ENCODE measurements at places on chromosomes 2 and 18.

DNA sequence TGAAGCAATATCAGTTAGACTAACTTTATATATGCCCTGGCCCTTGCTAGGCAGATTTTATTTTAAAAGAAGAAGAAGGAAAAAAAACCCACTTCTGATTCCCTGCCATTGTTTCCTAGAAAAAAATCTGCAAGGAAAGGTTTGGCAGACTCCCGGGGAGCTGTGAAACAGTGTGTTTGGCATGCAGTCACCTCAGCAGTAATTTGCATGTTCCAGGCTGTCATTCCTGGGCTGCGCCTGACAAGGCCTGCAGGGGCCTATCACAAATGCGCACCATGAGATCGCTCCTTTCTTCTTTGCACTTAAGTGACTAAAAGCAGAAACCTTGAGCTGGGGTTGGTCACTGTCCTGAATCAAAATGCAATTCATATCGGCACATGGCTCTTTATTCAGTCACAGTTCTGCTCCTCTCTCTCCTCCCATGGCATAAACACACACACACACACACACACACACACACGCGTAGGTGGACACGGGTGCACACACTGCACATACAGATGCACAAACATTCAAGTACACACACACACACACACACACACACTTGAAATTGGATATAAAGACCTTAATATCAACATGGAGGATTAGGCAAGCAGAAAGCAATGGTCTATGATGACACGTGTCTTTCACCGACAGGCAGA is 172.8 kb downstream of the MYT1L start:
- DNase-seq, result no peak

DNA sequence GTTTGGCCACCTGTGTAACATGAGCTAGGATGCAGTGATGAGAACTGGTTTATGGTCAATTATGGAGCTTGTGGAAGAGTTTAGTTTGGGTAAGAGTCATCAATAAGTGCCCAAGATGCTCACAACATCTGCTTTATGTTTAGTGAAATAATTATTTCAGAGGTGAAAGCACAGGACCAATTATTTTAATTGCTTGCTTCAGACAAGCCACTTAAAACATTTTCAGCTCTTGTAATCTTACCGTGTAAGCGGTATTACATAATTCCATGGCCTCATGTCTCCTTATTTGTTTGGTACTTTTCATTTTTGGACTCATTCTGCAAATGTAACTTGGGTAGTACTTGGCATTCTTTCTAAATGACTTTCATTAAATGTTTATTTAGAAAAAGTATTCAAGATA is 5.4 kb downstream of the B3GNT2 start:
- DNase-seq, result no peak

DNA sequence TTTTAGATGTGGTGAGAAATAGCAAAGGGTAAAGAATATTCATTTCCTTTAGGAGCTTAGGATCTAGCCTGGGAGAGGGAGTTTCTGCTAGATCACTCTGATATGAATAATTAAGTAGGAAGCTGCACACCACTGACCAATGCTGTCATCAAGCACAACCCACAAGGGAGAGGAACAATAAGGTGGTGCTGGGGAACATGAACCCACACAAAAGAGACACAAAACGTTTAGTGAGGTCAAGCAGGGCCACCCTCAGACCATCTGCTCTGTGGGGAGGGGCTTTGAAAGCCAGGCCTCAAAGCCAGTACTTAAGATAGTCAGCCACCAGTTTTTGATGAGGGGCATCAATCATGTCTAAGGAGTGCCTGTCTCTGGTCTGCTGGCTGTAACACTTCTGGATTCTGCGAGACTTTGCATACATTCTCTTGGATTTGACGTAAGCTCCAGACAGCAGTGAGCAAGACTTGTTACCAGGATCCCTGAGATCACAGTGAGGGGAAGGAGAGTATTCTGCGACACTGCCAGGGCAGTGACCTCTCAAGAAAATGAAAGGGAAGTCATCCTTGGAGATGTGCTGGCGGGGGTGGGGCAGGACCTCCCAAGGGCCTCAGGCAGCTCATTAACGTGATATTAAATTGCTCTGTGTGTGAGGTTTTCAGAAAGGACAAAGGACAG is 127.0 kb downstream of the CCBE1 start:
- DNase-seq, result no peak

DNA sequence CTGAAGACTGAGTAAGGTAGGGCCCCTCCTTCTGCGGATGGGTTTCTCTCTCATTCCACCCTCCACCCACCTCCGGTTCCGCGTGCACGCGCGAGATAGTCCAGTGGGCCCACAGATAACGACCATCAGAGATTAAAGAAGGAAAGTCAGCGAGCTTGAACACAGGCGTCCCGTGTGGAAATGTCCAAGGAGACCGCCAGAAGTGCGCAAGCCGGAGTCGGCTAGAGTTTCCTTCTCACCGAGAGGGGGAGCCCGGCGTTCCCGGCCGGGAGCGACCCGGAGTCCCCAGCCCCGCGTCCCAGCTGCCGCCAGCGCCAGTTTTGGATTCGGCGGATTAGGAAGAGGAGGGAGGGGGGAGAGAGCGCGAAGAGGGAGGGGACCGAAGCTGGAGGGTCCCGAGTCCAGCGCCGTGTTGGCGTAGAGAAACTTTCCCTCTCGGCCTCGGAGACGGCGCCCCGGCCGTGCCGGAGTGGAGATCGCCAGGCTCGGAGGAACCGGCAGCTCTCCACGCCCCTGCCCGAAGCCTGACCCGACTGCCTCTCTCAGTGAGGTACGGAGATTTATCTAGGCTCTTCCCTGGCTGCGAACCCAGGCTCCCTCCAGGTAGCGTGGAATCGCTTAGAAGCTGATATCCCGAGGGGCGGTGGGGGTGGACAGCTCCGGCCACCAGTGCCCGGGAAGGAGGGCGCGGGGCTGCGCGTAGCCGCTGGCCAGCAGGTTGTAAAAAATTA is at the start of gene GULP1:
Gene GULP1, plus strand, starts transcription at position 258 of the 731 bp plus-strand sequence. CDS start 185,829 bp downstream, outside the sequence.
- peak; percentile 84 for DNase-seq

- no peak for DNase-seq
Observed at GRCh38 chr18:60350941-60351340, 21.6 kb downstream of the MC4R start.

DNA sequence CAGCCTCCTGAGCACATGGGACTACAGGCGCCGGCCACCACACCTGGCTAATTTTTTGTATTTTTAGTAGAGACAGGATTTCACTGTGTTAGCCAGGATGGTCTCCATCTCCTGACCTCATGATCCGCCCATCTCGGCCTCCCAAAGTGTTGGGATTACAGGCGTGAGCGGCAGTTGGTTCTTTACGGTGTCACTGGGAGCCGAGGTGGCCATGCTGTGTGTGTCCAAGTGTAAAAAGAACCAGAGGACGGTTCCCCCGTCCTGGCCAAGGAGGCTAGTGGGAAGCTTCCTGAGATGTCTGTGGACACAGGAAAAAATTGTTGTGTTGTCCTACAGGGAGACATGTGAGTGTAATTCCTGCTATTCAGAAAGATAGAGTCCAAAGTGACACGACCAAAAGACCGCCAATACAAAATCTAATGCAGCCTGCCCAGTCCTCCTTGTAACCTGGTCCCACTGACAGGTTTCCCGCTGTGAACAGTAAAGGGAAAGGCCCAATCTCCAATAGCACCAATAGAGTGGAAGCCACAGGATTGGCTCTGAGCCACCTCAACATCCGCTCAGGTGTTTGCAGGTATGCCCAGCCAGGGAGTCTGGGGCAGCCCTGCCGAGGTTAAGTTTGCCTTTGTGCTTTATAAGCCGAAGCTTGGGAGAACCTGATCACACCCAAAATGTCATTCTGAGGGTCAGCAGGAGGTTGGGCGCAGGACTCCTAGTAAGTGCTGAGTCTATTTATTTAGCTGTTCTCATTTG is 40.6 kb downstream of the NCK2 start:
- DNase-seq, result no peak

DNA sequence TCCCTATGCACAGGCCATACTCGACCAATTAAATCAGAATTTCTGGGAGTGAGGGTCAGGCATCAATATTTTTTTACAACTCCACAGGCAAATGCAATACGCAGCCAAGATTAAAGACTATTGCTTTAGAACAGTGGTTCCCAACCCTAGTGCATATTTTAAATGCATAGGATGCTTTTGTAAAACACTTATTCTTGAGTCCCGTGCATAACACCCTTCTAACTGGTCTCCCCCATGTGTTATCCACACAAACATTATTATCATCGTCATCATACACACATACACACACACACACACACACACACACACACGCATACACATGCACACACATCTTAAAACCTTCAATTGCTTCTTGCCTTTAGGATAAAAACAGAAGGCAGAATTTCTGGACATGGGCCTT is 145.0 kb upstream of the PELI1 start:
- no peak for DNase-seq

- peak; percentile 91 for DNase-seq
Observed at GRCh38 chr2:19120941-19121750, 237.3 kb downstream of the OSR1 start.
